ENCODE measurements at places on chromosomes 12 and 14.

DNA sequence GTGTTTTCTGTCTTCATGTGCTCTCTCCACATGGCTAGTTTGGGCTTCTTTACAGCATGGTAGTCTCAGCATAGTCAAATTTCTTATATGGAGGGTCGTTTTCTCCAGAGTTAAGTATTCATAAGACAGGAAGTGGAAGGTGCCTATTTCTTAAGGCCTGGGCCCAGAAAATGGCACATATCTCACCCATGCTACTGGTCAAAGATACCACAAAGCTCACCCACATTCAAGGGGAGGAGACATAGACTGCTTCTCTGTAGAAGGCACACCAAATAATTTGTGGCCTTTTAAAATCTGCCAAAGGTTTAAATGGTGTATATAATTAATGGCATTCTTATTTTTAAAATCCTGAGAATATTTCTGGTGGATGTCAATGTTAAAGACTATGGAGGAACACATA, 44.8 kb downstream of the CCDC91 start:
- DNase-seq = no peak

- peak; percentile 51 for DNase-seq
Observed at GRCh38 chr12:118714051-118714460, 267.3 kb upstream of the SRRM4 start.

GRCh38 chr14:68416171-68416570, 376.7 kb downstream of the ZFP36L1 start:
- DNase-seq = no peak

- DNase-seq = no peak
Observed at GRCh38 chr14:56309198-56309597, 191.0 kb downstream of the PELI2 start.

DNA sequence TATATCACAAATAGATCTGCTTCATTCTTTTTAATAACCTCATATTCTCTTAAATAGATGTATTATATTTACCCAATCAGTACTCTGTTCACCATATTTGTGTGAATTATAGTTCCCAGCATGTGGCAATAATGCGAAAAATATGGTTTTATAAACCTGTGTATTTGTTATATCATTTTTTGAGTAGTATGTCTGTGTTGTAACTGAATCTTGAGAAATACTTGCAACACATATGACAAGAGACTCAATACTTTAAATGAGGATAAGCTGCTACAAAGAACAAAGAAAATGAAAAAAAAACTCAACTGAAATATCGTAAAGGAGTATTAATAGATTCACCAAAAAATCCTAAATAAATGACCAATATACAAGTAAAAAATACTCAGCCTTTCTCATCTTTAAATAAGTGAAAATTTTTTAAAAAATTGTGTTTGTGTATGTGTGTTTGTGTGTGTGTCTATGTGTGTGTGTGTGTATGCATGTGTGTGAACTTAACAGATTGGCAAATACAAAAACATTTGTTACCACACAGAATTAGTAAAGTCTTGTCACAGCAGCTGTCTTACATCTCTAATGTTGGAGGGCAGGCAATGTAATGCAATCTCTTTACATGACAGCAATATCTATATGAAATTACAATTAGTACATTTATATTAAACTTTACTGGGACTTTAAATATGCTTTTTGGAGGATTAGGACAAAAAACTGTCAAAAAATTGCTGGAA, 441.9 kb upstream of the MGAT4C start:
- no peak for DNase-seq

DNA sequence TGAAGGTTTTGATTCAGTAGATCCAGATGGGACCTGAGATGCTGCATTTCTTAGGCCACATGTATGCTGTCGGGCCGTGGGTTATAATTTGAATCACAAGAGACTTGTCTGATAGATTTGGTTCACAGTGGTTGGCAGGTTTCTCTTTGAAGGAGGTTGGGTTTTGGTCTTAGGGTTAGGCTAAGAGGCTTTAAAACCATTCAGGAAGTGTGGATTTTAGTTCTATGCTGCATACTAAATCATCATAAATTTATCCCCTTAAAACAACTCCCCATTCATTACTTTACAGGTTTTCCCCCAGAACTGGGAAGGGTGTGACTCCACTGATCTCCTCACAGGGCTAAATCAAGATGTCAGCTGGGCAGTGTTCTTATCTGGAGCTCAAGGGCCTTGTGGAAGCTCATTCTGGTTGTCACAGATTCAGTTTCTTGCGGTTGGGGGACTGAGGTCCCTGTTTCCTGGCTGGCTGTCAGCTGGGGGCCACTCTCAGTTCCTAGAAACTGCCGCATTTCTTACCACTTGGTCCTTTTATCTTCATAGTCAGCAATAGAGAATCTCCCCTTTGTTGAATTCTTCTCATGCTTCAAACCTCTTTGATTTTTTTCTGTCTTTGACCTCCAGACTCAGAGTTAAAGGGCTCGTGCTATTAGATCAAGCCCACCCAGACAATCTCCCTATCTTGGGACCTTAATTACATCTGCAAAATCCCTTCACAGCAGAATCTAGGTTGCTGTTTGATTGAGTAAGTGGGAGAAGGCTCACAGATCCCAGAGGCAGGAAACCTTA, 20.6 kb upstream of the PCNX1 start:
- DNase-seq = no peak

Data from GM10248 (cell line).